NCI-H2227 treated with DMSO at 0.1 percent for 48 hours (cell line): ENCODE measurements at places on chromosomes 1 and 21.

DNA sequence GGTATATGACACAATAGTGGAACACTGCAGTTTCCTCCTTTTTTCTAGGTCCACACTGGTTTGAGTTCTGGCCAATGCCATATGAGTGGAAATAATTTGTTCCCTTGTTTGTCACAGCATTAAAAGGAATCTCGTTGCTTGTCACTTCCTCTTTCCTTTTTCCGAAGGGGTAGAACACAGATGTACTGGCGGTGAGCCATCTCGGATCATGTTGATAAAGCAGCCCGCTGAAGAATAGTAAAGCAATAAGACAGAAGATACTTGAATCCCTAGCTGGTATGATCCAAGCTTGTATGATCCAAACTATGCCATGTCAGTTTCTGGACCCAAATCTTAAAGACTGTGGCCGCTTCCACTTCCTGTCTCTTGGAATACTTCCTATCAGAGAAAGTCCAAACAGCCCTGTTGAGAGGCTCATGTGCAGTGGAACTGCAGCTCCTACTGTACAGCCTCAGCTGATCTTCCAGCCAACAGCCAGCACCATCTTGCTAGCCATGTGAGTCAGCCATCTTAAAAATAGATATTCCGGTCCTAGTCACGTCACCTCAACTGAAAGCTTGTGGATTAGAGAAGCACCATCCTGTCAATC, 40.3 kb downstream of the CFHR5 start:
- no peak for DNase-seq

GRCh38 chr1:193952778-193953374, 766.5 kb upstream of the B3GALT2 start:
- DNase-seq = no peak

DNA sequence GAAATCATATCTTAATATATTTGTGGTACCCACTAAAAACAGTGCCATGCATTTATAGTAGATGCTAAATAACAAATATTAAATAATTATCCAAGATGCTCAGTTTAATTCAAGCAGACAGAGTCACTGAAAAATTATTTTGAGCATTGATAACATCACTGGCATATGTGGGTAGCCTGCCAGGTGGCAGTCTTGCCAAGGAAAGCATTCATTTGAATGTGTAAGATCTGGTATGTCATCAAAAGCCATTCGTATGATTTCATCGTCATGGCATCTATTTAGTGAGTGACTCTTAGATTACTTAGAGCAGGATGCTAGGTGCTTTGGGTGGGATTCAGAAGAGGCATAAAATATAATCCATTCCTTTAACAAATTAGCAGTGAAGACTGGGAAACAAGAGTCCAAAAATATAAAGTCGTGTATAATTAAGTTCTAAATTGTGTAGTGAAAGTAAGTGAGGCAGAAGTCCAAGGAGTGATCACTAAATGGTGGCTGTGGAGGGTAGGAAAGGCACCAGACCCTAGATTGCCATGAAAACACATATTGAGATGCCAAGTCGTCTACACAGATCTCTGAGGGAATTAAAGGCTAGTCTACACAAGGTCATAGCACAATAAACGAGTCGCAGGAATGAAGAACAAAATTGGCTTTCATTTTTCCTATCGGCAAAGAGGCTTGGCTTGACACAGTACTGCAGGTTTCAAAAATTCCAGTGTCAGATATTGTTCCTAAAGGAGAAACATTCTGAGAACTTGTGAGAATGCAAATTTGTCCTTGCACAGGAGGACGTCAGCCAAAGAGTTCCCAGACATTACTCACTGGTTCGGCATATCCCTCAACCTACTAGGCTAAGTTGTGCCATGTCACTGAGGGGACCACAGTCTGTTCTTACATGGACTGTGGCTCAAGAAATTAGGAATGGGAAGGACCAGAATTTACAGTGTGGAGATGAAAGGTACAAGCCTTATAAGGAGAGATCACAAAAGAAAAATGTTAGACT, 130.8 kb downstream of the LYPLAL1 start:
- no peak for DNase-seq

DNA sequence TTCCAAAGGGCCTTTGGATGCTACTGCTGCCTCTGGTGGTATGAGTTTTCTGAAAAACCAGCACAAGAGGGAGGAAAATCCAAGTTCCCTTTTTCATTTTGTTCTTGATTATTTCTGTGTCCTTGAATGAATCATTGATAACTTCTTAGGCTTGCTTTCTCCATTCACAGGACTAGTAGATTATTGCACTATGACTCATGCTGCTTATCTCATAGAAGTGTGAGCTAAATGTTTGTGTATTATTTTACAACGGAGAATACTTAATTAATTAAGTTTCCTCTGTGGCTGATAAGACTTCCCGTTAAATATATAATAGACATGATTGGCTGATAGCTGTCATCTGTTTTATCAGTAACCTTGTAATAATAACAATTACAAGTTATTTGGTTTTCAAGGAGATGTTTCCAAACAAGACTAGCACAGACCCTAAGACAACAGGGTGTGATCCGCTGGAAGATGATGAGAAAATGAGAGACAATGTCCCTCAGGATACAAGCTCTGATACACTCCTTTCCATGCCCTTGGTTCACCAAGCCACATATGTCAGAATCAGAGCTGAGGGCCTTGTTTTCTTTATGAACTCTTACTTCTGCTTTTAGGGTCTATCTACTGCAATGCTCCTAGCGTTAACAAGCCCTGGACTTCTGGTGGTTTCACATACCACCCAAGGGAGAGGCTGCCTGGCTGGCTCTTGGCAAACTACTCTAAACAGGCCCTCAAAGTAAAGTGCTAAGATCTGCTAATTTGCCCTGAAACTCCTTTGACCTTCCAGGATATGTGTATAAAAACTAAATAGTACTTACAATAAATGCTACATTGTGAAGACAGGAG, 1078.3 kb downstream of the TTLL7 start:
- no peak for DNase-seq

DNA sequence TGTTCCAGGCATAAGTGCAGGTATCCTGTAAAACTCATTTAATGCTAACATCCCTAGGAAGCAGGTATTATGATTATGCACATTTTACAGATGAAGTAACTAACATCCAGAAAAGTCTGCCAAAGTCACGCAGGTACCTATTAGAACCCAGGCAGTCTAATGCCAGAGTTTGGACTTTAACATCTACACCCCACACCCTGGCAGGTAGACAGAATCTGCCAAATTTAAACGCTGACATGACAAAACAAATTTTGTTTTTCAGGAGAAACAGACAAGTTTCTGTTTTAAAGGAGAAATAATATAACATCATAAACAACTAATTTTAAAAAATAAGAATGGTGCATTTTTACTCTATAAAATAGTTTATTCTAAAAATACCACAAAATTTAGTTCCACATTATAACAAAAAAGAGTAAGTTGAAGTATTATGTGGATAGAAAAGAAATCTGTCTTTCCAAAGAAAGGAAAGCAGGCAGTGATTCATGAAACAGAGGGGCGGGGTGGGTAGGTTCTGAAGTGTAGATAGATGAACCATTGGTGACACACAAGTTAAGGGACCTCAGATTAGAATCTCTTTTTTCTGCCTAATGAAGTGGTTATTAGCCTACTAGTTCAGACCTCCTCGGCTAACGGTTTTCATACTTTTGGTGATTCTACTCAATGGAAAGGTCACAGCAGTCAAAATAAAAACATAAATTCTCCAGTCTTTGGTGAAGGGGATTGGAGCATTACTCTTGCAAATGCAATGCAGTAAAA, 1.7 kb downstream of the ASPM start:
- no peak for DNase-seq
